GM13977 (cell line): ENCODE measurements at places on chromosomes 2 and 18.

DNA sequence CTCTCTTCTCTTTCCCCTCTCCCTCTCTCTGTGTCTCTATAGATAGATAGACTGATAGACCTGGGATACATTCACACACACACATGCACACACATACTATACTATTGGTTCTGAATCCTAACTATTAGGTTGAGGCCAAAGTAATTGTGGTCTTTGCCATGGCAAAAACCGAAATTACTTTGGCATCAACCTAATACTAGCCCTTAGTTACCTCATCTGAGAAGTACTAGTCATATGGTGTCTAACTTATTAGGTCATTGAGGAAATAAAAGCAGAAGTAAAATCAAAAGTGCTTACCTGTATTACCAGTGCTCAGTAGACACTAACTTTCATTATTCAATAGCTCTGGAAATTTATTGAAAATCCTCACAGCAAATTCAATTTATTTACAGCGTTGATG lies 451.5 kb downstream of the EPHA4 start:
- no peak for DNase-seq

- no peak for DNase-seq
These were observed 61.4 kb downstream of the WDR75 start for GRCh38 chr2:189502714-189503113.

DNA sequence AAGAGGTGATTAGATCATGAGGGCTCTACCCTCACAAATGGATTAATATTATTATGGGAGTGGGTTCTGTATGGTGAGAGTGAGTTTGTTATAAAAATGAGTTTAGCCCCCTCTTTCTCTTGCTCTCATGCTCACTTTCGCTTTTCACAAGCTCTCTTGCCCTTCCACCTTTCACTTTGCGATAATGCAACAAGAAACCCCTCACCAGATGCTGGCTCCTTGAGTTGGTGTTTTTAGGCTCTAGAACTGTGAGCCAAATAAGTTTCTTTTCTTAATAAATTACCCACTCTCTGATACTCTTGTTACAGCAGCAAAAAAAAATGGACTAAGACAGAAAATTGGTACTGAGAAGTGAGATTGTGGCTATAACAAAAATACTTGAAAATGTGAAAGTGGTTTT lies 106.5 kb downstream of the EHBP1 start:
- no peak for DNase-seq

- no peak for DNase-seq
These were observed 43.5 kb downstream of the CWC22 start for GRCh38 chr2:179963626-179964025.

GRCh38 chr2:205187731-205188130 lies 494.6 kb upstream of the NRP2 start:
- DNase-seq, result no peak

GRCh38 chr2:233413046-233413445 lies 58.8 kb downstream of the DGKD start:
- no peak for DNase-seq

DNA sequence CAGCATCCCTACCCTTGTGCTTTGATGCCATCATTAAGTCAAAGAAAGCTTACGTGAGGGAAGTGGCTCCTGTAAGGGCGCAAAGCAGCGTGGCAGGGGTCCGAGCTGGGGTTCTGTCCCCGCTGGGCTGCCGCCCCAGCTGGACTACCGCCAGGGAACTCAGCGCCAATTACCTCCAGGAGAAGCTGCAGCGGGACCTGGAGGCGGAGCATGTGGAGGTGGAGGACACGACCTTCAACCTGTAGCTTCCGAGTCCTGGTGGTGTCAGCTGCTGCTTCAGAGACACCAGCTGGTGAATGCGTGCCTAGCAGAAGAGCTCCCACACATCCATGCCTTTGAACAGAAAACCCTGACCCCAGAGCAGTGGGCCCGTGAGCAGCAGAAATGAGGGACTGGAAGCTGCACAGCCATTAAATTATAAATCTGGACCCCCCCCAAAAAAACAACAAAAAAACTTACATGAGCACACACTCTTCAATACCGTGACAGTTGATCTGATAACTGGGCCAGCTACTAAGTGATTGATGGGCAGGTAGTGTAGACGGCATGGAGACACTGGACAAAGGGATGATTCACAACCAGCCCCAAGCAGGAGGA lies 20.1 kb upstream of the YES1 start:
- DNase-seq, result no peak

DNA sequence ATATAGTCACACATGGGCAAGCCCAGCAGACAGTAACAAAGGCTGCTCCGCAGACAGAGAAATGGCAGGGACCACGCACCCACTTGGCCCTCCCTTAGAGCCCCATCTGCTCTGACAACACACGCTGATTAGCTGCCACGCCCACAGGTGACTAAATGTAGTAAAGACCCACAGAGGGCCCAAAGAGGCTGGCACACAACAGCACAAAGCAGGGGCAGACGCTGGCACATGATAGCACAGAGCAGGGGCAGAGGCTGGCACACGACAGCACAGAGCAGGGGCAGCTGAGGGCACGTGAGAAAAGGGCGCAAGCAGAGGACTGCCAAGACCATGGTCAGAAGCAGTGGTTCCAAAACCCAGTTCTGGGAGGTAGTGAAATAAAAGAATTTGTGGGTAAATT lies 10.6 kb downstream of the AFG3L2 start:
- DNase-seq, result no peak

- no peak for DNase-seq
These were observed 65.2 kb downstream of the C2orf76 start for GRCh38 chr2:119301413-119301812.

DNA sequence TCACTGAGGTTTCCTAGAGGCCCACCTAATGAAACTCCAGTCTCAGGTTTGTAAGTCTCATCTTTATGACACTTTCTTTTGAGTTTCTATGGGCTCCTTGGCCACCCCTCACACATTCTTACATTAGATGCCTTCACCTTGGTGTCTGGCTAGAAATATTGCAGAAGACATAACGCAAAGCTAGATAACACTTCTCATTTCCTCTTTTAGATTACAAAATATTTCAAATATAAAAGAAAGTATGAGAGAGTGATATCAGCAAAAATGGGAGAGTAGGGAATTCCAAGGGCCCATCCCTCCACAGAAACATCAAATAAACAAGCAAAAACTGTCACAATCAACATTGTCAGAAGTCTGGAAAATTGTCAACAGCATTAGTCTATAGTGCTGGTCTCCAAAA lies 43.3 kb upstream of the ZCCHC2 start:
- DNase-seq, result no peak

- DNase-seq, result no peak
These were observed 214.5 kb downstream of the MCFD2 start for GRCh38 chr2:46701152-46701551.

DNA sequence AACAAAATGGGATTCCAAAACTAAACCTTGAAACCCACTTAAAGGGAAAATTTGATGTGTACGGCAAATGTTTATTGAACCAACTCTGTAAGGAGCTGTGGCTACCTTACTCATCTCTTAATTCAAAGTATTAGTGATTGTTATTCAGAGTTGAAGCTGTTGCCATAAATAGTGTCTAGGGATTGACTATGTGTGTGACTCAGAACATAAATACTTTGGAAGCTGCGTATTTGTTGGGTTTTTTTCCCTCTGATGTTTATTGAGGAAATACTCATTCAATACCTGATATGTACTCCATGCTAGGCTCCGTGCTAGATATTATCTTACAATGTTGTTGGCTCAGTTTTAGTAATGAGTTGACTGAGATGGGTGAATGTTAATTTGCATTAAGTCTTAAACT lies 90.4 kb downstream of the PTRHD1 start:
- DNase-seq, result no peak

DNA sequence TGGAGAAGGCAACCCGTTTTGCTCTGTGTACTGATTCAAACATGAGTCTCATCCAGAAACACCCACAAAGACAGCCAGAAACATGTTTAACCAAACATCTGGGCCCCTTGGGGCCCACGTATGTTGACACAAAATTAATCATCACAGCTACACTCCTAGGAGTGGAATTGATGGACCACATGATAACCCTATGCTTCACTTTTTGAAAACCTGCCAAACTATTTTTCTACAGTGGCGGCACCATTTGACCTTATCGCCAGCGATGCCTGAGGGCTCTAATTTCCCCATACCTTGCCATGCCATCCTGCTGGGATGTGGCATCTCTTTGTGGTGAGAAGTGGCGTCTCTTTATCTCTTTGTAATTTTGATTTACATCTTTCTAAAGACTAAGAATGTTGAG lies 38.5 kb downstream of the PSMG2 start:
- DNase-seq, result no peak

GRCh38 chr2:176079831-176080539 lies 3.8 kb downstream of the EVX2 start:
- DNase-seq, result peak; percentile 69

- DNase-seq, result no peak
These were observed 467.0 kb upstream of the PKDCC start for GRCh38 chr2:41580806-41581205.

DNA sequence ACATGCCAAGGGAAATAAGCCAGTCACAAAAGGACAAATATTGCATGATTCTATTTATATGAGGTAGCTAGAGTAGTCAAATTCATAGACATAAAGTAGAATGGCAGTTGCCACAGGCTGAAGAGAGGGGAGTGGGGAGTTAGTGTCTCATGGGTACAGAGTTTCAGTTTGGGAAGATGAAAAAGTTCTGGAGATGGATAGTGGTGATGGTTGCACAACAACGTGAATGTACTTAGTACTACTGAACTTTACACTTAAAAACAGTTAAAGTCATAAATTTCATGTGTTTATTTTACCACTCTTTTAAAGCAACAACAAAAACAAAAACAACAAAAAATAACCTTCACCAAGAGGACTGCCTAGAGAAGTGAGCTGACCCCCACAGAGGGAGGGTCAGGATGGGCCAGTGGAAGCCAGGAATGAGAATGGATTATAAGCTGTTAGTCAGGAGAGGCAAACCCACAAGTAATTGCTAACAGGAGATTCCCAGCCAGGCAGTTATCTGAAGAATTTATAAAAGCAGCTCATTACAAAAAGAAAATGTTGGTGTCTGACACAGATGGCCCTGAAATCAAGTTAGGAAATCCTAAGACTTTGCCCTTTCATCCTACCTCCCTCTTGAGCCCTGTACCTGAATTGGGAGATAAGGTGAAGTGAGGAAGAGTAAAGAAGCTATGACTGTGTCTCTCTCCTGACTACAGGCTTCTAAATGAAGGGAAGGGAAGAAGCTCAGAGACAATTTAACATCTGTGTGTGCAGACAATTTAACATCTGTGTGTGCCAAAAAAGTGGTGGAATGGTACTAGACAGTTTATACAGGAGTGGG lies 263.4 kb downstream of the PDE11A start:
- DNase-seq, result no peak

DNA sequence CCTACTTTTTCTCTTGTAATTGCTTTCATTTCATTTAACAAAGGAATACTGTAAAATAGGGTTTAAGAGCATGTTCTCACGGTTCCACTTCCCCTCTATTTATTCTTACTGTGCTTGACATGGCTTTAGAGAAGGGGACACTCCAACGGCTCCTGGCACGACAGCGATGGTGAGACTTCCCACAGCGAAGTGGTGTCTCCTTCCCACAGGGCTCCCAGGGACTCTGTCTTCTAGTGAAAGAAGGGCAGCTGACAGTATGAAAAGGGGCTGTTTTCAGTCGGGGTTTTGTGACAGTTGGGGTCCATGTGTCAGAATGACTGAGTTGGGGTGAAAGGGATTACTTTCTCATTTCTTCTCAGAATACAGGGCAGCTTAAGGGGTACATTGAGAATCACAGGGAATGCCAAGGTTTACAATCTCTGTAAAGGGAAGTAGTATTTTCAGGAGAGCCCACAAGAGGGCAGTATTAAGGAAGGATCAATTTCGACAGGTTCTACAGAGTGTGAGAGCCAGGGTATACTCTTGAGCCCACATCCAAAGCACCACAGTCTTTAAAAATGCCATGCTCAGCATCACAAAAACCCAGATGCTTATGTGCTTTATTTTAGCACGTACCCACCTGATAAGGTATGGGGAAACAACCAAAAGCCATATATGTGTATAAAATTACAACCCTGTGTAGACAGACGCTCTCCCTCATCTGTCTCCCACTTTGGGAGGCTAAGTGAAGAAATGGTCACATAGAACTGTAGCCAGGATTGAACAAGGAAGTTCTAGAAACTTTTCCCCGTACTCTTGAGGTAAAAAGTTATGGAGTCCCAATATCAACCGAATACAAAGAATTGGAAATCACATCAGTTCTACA lies 31.3 kb upstream of the RAPGEF4 start:
- DNase-seq, result peak; percentile 41

- DNase-seq, result no peak
These were observed 26.2 kb downstream of the QPCT start for GRCh38 chr2:37370666-37371065.

- DNase-seq, result no peak
These were observed 66.7 kb downstream of the SKA1 start for GRCh38 chr18:50441501-50441900.

GRCh38 chr2:98576666-98577312 lies 31.5 kb downstream of the COA5 start:
- no peak for DNase-seq

- no peak for DNase-seq
These were observed 7.8 kb downstream of the CCNT2 start for GRCh38 chr2:134926231-134926931.

DNA sequence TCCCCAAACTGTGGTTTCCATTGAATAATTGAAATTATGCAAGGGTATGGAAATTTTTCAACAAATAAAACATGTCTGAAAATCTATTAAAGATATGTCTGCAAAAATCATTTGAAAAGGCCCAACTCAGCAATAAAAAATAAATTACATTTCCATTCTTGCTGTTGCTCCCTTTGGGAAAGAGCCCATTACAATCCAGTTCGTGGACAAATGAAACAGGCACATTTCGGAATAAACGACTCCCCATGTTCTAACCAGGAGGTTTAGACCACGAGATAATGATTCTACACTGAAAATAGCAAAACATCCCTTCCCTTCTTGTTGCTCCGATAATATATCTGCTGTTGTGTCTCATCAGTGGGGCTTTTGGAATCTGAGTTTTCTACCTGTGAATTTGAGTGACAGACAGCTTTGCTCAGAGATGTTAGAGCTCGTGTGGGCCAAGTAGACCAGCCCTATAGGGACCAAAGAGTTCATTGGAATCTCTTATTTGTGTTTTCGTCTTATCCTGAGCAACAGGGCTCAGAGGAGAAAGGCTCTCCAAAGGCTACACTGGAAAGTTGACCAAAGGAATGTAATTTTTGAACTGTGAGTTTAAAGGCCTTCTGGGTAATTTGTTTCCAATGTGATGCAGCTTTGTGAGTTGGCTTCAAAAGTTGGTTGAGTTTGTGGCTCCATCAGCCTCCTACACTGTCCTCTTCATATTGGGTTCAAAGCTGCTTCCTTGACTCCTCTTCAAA lies 119.5 kb downstream of the ACTR3 start:
- no peak for DNase-seq

DNA sequence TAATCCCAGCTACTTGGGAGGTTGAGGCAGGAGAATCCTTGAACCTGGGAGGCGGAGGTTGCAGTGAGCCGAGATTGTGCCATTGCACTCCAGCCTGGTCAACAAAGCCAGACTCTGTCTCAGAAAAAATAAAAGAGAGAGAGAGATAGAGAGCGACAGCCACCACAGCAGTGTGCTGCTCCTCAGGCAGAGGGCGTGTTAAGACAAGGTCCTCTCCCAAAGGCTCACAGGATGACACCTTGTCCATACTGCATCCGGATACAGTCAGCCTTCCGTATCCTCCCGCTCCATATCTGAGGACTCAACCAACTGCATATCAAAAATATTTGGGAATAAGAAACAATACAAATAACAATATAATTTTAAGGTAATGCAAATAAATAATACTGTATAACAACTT lies 20.1 kb downstream of the ARL4C start:
- no peak for DNase-seq

GRCh38 chr2:37375741-37376288 lies 31.4 kb downstream of the QPCT start:
- no peak for DNase-seq
